ENCODE measurements at places on chromosomes 3 and 15.

- DNase-seq = no peak
These were observed 235.6 kb downstream of the EDEM1 start for GRCh38 chr3:5423076-5423475.

DNA sequence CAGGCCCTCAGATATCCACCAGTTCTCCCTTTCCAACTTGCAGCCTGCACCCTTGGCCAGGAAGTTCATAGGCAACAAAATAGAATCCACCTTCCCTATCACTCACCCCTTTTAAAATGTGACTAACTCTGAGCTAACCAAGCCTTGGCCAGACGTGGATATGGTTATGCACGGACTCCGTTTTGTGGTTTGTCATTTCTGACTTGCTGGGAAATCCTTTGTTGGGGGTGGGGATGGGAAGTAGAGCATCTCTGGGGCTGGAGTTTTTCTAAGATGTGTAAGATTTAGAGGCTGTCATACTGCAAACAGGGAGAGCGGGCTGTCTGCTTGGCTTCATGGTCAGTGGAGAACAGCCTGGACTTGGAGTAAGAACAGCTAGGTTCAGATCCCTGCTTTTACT, 62.6 kb downstream of the SMAD3 start:
- DNase-seq = no peak

GRCh38 chr15:77508541-77509243, 88.0 kb downstream of the HMG20A start:
- no peak for DNase-seq

GRCh38 chr15:39438799-39439592, 141.9 kb upstream of the THBS1 start:
- no peak for DNase-seq

DNA sequence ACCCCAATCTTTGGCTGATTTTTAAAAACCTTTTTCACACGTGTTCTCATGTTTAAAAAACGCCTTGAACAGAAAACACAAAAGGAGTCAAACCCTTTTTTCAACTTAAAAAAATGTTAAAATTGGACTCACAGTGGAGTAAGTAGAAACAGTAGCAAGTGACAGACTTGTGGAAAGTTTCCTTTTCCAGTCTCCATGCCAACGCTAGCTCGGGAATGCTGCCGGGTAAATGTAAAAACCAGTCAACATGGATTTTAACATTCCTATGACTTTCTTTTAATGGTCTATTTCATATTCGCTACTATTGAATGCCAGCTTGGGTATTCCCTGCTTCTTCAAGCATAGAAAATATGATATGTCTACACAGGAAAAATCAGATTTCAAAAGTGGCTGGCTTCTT, 1.6 kb upstream of the PROK2 start:
- no peak for DNase-seq

GRCh38 chr15:42203891-42204290, 4.2 kb downstream of the VPS39 start:
- DNase-seq = no peak

- DNase-seq = no peak
These were observed 44.4 kb downstream of the PDZRN3 start for GRCh38 chr3:73580343-73580742.

DNA sequence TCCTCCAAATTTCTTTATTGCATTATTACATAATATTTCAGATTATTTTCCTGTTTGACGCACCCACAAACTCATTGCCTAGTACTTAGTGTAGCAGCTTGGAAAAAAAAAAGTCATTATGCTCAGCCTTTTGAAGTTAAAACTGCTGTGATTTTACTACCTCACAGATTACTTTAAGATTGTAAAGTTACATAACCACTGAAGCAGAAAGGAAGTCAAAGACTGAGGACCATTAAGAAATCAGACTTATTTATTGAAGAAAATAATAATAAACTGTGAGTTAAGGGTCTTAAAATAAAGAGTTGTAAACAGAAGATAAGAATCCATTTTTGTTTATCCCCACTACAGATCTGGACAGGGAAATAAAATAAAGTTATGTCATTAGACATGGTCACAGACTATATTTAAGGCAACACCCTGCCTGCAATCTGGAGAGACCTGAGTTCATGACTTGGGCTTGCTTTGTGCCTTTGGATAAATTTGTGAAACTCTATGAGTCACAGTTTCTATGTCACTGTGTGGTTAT, 212.1 kb upstream of the ROBO2 start:
- no peak for DNase-seq

- no peak for DNase-seq
These were observed 53.5 kb downstream of the DTWD1 start for GRCh38 chr15:49674370-49674769.

DNA sequence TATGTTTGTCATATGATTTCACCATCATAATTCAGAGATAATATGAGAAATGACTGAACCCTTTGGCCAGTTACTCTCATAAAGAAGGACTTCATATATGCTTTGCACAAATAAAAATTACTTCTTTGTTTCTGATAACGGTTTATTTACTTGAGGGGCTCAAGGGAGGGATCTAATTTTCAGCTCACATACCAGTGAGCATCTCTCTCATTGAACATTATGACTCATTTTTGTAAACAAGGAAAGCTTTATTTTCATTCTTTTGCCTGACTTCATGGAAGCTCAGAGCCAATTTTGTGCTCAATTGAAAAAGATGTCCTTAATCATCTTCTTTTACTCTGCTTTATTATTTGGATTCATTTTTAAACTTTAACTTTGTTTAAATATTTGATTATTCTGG, 5.8 kb downstream of the NLGN1 start:
- no peak for DNase-seq

- DNase-seq = no peak
These were observed 117.8 kb downstream of the UBE2E2 start for GRCh38 chr3:23320586-23321570.

GRCh38 chr3:48748754-48749153, 31.7 kb upstream of the IP6K2 start:
- no peak for DNase-seq

DNA sequence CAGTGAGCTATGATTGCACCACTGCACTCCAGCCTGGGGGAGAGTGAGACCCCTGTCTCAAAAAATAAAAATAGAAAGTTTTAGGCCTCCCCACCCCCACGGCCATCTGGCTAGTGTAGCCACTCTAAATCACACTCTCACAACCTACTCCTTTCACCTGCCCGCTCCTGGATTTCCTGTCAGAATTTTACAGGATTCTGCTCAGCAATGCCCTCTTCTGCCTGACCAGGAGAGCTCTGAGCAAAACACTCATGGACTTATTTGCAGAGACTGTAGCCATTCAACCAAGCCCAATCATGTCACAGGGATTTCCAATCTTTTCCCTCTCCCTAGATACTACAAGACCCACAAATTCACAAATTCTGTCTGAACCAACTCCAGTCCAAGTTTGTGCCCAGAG, 242.6 kb upstream of the TPRG1 start:
- no peak for DNase-seq

DNA sequence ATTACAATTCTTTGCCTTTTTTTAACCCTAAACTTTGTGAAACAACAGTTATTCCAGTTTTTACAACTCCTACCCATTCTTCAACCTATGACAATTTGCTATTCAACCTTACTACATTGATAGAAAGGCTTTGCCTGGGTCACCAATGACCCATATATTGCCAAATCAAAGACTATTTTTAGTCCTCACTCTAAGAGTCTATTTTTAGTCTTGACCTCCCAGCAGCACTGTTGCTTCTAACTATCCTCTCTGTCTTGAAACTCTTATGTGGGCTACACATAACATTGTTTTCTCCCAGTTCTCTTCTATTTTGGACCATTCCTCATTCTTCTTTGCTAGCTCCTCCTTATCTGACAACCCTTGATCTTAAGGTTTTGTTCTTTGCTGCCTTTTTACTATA, 71.4 kb downstream of the C3orf80 start:
- DNase-seq = no peak

GRCh38 chr15:85473455-85473854, 93.1 kb downstream of the AKAP13 start:
- no peak for DNase-seq

DNA sequence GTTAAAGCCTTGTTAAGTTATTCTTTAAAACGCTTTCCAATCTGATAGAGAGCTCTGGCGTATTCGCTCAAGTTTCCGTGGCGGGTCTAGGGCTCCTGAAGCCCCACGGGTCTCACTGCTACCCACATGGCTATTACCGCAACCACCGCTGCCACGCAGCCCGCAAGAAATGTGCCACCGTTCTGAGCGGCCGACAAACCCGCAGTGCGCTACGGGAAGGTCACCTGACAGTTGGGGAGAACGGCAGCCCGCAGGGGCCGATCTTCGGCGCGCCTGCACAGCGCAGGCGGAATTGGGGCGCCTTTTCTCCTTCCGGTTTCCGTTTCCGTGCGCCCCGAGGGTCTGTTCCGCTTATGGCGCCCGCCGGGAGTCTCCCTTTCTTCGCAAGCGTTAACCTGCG, 76.6 kb upstream of the SNRPN start:
- no peak for DNase-seq

- no peak for DNase-seq
These were observed 1.4 kb downstream of the CNTN3 start for GRCh38 chr3:74613060-74613459.

GRCh38 chr3:99570061-99570460, 68.3 kb upstream of the COL8A1 start:
- DNase-seq = no peak

DNA sequence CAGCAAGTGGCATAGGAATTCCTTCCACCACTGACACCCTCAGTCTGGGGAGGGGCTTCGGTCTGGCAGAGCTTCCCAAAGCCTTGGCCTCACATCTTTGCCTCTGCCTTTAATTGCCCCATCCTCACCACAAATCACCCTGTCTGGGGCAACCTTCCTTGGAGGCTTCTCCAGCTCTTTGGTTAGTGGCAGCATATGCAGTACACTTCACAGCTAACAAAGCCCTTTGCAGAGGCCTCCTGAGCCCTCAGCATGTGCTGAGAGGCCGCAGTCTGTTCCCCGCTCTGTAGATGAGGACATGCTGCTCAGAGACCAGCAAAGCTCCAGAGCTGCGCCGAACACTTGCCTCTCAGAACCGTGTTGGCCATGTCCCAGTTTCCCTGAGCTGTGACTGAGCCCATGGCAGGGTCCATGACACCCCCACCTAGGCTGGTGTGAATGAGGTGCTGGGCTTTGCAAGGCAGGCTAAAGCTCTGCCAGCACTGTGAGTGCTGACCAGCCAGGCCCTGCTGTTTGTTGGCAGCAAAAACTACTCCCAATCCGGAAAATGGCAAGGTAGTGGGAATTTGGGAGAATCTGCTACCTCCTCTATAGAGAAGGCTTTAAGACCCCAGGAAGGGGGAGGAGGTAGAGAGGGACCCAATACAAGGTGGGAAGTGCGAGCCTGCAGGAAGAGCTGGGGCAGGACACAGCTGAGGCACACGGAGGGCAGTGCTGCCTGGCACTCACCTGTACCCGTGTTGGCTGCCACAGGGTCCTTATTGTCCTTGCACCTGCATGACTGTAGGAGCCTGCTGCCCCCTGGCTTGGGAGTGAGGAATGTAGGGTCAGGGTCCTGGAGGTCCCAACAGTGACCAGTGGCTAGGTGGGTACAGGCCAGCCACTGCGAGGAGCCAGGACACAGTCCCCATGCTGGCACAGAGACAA, 8.4 kb upstream of the KLF15 start:
- DNase-seq = no peak

DNA sequence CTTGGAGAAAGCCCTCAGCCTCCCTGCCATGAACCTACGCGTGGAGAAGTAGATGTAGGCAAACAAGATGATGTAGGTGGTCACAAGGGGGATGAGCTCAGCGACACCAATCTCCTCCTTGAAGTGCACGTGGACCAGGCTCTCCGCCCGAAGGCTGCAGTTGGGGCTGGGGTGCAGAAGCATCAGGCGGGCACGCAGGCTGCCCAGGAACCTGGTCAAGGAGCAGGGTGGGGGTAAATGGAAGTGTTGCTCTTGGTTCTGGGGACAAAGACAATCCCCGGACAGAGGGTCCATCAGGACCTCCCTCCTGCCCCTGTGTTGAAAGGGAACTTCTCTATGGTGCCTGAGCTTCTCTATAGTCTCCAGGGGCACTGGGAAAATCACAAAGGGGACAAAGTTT, 45.1 kb downstream of the PTPN23 start:
- no peak for DNase-seq

- DNase-seq = no peak
These were observed 10.5 kb upstream of the RPL29 start for GRCh38 chr3:52006017-52006819.

DNA sequence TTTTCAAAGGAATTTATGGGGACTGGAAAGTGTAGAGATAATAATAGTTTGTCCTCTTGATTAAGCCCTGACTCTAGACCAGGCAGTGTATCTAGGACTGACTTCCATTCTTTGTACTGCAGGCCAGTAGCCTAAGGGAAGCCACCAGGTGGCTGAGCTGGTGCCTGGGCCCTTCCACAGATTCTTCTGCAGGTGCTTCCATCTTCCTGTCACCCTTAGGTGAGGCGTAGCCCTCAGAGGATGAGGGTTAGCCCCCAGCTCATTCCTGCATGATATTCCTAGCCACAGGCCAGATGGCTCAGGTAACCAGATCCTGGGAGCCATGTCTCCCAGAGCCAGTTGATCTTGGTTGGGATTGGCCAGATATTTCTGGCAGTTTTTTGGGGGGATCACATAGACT, 169.0 kb upstream of the IL12A start:
- no peak for DNase-seq

DNA sequence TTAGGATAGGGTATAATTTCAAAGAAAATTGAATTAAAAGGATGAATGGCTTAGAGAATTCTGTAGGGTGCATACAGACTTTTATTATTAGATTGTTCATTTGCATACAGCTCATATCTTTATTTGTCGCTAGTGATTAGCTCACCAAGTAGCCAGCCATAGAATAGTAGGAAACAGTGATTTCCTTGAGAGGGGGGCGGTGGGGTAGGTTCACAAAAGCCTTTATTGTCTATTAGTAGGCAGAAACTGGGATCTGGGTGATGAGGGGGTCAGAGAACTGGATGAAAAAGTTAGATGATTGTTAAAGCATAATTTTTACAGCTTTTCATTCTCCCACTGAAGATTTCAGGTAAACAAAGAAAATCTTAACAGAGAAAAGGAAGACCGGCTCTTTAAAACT, 77.6 kb upstream of the RAP2B start:
- DNase-seq = no peak

DNA sequence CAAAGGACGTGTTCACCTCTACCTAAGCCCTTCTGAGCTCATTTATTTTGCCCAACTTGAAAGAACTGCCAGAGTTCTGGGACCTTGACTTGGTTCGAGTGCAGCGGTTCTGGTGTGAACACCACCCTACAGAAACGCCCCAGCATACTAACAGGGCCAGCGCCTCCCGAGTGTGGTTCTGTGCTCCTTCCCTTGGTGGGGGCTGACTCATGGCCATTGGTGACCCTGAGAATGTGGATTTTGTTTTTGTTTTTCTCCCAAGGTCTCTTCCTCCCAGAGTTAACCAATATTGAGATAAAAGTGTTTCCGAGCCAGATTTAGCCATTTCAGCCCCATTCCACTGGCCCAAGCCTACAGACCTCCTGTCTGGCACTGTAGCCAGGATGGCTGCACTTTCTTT, 27.9 kb downstream of the SEMA7A start:
- DNase-seq = no peak

- DNase-seq = no peak
These were observed 13.9 kb downstream of the PRR23E start for GRCh38 chr3:127206611-127207516.

- no peak for DNase-seq
These were observed 37.3 kb downstream of the DLG1 start for GRCh38 chr3:197261164-197261509.
